Activated CD8-positive, alpha-beta memory T cell treated with anti-CD3 and anti-CD28 coated beads, Interleukin-2, amount 10 ng/mL, durations not matched to agents 7 days and 5 days (primary cell): ENCODE measurements at places on chromosomes 3 and 15. TPM values are rescaled to one million over a fixed set of nuclear protein-coding genes. Genes with fewer than 3 reads are reported as not detected.

Gene CIB2
- 0.94 TPM for total RNA-seq

Gene CPNE9
- total RNA-seq = not detected

Gene PPP2R3A
- 0.07 TPM for total RNA-seq

Gene IGF2BP2
- total RNA-seq = 0.09 TPM

Gene THRB
- not detected for total RNA-seq

Gene FAM219B
- total RNA-seq = 95.2 TPM

Gene HTR3E
- not detected for total RNA-seq

Gene FILIP1L
- 15.5 TPM for total RNA-seq

Gene WWTR1
- total RNA-seq = 1.8 TPM

Gene PDHB
- total RNA-seq = 43.4 TPM

Gene GALNT15
- not detected for total RNA-seq

Gene SLC28A1
- total RNA-seq = not detected

Gene XYLB
- total RNA-seq = 5.2 TPM

Gene RTP3
- not detected for total RNA-seq

Gene AADACL2
- not detected for total RNA-seq

Gene RARRES1
- not detected for total RNA-seq

Gene ATP13A4
- total RNA-seq = 3.7 TPM

Gene AMT
- 3.2 TPM for total RNA-seq

Gene DGKG
- total RNA-seq = 0.20 TPM

Gene GP5
- total RNA-seq = 0.53 TPM

Gene ACVR2B
- 6.4 TPM for total RNA-seq

Gene SERPINI2
- total RNA-seq = not detected

Gene MKRN3
- 1.9 TPM for total RNA-seq

Gene NR1I2
- total RNA-seq = 0.26 TPM

Gene PRSS50
- not detected for total RNA-seq

Gene WDR93
- not detected for total RNA-seq

Gene MST1R
- total RNA-seq = 1.2 TPM

Gene PPP1R14D
- total RNA-seq = not detected

Gene CAND2
- 0.09 TPM for total RNA-seq

Gene PLAAT1
- total RNA-seq = not detected

Gene RSRC1
- total RNA-seq = 45.1 TPM

Gene MOBP
- not detected for total RNA-seq

Gene TYRO3
- total RNA-seq = 0.66 TPM
